Cortex of kidney (tissue), 1 donor: ENCODE measurements at places on chromosomes 1 and 21.

DNA sequence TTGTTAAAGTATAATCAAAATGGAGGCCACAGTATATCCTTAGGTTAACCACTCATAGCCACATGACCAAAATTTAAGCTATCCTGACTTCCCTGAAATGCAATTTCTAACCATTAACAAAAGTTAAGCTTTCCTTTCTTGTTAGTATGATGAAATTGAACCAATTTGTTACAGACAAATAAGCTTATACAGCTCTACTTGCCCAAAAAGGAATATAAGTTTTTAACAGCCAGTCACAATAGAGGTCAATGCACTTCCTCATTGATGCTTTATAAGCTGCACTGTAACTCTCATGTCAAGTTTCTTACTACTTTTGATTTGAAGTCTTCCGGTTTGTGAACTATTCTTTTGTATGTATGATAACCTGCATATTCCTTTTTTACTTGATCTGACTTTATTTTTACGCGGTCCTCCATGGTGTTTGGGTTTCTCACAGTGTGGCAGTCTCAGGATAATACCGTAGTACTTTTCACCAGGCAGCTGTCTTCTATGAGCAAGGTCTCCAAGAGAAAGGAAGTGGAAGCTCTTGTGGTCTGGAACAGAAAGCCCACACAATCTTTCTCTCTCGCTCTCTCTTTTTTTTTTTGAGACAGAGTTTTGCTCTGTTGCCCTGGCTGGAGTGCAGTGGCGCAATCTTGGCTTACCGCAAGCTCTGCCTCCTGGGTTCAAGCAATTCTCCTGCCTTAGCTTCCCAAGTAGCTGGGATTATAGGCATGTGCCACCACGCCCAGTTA is 331.6 kb downstream of the SRGAP2C start:
- no peak for DNase-seq

DNA sequence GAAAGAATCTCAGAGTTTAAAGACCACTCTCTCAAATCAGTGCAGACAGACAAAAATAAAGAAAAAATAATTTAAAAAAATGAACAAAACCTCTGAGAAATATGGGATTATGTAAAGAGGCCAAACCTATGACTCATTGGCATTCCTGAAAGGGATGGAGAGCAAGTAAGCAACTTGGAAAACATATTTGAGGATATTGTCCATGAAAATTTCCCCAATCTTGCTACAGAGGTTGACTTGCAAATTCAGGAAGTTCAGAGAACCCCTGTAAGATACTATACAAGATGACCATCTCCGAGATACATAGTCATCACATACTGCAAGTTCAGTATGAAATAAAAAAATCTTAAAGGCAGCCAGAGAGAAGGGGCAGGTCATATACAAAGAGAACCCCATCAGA is 43.7 kb upstream of the IVNS1ABP start:
- no peak for DNase-seq

- no peak for DNase-seq
Measured at GRCh38 chr1:229117664-229118300, 153.1 kb upstream of the RAB4A start.

DNA sequence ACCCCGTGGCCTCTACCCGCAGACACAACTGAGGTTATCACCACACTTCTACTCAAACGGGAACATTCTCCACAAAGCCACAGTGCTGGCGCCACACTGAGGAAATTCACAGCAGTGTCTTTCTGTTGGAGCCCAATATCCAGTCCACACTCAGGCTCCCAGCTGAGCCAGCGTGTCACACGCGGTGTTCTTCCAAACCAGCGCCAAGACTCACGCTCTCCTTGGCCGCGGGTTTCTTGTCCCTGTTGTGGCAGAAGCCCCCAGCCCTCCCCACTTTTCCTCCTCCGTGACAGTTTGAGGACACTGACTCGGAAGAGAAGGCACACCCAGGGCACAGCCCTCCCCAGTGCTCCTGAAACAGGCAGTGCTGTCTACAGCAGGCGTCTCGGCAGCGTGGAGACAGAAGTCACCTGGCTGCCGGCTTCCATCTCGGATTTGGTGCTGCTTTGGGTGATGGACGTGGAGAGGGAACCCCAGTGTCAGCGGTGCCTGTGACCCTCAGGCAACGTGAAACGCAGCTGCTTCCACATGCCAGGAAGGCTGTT is 35.4 kb upstream of the AGPAT3 start:
- DNase-seq: no peak

- DNase-seq: no peak
Measured at GRCh38 chr1:2946291-2946690, 75.0 kb upstream of the ACTRT2 start.

DNA sequence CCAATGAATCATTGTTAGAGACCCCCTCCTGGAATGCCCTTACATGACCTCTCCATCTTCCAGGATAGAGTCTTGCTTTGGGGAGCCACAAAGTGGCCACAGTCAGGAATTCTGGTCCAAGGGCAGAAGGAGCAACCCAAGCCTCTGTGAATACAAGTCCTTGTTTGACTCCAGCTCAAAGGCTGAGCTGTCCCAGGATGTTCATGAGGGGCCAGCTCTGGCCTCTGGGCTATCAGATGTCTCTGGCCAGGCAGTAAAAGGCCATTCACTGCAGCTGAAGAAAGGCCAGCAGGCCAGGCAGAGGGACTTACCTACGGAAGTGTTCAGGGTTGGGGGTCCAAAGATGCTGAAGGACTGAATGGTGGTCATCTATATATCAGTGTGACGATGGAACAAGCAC is 98.3 kb upstream of the IPO9 start:
- no peak for DNase-seq

GRCh38 chr1:231885209-231885854 is 258.7 kb downstream of the DISC1 start:
- no peak for DNase-seq

GRCh38 chr1:225445639-225446594 is 18.1 kb upstream of the LBR start:
- DNase-seq: no peak

DNA sequence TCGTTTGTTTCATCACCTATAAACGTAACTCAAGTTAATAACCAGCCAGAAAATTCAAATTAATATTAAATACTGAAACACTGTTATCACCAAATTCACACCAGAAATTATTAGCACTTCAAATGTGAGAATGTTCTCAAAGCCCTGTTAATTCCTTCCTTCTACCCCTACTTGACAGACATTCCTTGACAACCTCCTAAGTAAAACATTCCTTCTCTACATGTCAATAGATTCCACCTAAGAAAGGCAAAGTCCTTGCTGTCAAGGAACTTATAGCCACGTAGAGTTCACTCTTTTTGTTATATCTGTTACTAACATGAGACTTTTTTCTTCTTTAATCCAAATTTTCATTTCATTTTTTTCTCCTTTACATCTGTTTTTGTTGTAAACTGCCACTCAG is 441.5 kb downstream of the SMYD3 start:
- DNase-seq: no peak

DNA sequence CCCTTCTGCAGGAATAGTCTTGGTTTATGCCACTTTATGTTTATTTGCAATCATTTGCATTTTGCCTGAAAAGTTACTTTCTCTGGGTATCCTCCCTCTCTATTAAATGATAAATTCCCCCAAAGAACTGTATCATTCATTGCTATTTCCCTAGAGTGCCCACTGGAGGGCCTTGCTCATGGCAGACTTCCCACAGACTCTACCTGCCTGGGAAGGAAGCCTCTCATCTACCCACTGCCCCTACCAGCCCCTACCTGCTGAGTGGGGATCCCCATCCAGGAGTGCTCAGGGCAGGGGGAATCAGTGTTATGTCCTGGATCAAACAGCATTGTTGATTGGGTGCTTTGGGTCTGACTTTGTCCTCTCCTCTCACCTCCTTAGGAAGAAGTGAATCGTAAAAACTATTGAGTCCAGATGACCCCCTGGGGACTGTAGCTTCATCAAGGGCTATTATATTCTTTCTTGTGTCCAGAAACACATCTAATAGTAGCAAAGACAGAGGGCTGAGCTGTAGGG is 6.8 kb upstream of the LRRN2 start:
- DNase-seq: no peak

GRCh38 chr1:226739696-226740065 is 599 bp upstream of the ITPKB start:
- DNase-seq: no peak

GRCh38 chr1:116107371-116107770 is 3.8 kb upstream of the MAB21L3 start:
- no peak for DNase-seq

DNA sequence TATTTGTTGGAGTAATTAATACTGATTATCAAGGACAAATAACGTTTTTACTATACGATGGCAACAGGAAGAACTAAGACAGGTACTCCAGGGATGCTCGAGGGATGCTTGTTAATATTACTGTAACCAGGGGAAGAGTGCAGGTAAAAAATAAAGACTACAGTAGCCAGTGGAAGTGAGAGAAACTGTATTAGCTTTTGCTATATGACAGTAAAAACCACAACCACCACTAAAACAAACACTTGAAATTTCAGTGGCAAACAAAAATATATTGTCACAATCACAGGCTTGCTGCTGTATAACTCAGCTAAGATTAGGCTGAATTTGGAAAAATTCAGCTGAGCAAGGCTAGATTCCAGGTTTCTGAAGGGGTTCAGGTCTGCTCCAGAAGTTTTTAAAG is 812.6 kb upstream of the ADGRL4 start:
- DNase-seq: no peak

- DNase-seq: no peak
Measured at GRCh38 chr1:37282764-37283163, 191.6 kb upstream of the ZC3H12A start.

- no peak for DNase-seq
Measured at GRCh38 chr1:101000131-101000873, 25.3 kb downstream of the DPH5 start.

DNA sequence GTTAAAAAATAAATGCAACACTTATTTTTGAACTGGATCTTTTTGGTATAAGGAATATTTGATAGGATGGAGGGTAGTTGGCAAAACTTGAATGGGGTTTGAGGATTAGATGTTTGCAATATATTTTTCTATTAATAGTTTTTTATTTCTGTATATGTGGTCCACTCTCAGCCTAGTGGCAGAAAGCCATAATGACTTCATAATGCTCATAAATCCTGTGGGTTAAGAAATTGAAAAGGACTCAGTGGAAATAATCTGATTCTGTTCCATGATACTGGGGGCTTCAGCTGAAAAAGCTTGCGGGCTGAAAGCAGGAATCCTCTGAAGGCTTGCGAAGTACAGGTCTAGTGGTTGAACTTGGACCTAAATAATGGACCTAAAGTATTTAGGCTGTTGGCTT is 1028.6 kb upstream of the PRMT6 start:
- DNase-seq: no peak

DNA sequence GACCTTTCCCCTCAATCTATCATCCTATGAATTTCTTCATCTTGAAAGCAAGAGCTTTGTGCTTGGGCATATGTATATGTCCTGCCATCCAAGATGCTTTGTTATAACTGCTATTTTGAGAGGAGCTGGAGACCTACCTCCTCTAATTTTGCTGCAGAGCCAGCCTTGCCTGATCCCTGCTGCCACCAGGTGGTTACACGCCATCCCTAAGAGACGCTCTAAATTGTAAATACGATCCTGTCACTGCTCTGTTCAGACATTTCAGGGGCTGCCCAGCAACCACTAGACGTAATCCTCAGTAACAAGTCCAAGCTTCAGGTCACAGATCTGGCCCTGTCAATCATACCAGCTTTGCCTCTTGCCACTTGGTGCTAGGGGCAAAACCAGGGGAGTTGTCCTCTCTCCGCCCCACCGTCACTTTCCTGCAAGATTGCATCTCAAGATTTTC is 32.9 kb downstream of the GPA33 start:
- DNase-seq: no peak

DNA sequence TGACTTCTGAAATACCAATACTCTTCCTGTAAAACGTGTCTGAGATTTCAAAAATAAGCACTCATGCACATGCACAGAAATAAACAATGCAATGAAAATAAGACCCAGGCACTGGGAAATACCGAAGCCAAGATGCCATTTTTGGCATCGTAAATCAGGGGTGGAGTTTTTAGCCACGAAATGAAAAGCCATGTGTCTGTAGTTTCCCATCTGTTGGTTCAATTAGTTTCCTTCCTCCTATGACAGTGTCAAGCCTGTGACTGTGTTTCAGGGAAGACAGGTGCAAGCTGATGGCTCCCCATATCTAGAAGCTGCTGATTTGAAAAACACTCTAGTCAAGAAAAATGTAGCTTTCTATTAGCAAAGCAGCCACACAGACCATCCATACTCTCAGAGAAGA is 480.4 kb upstream of the CAMK1G start:
- no peak for DNase-seq

DNA sequence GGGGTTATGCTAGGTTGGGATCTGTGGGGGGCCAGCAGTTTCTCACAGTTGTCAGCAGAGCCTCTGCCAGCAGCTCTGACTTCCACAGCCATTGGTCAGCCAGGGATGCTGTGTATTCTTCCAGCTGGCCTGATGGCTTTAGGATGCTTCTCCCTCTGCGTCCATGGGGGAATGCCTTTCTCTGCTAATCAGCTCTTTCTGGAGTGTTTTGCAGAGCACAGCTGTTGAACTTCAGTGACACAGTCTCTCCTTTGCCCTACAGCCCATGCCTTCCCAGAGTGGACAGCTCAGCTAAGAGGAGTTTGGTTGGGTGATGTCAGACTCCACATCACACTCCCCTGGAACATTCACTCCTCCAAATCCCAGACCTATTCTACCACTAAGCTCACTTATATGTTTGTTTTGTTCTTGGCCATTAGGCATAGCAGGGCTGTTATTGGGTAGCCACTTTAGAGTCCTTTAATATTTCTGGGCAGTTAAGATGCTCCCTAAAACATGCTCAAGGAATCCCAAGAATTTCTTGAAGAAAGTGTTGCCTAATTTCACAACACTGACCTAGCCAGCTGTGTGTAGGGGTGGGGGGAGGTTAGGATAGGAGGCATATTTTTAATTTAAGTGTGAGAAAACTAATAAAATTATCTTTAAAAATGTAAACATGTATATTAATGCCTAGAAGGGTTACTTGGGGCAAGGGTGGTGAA is 75.3 kb upstream of the KIAA0040 start:
- no peak for DNase-seq

DNA sequence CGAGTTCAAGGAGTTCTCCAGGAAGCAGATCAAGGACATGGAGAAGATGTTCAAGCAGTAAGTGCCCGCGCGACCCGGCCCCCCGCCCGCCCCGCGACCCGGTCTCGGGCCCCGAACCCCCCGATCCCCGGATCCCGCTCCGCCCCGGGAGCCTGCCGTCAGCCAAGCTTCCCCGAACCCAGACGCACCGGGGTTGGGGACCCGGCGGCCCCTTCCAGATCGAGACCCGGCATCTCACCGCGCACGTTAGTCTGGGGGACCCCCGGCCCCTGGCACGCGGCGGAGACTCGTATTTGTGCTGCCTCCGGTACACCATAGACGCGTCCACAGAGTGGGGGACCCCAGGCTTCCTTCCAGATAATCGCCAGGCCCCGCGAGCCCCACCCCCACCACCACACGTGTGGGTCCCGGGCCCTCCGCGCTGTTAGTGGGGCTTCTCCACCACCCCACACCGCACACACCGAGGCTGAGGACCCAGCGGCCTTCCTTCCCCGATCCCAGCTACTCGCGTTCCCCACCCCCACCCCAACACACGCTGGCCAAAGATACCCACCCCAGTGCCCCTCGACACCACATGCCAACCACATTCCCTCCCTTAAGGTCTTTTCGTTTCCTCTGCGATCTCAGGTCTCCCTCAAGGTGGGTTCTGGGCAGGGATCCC is 665 bp downstream of the EFHD2 start:
- no peak for DNase-seq
